ENCODE measurements at places on chromosomes 6 and 20.

DNA sequence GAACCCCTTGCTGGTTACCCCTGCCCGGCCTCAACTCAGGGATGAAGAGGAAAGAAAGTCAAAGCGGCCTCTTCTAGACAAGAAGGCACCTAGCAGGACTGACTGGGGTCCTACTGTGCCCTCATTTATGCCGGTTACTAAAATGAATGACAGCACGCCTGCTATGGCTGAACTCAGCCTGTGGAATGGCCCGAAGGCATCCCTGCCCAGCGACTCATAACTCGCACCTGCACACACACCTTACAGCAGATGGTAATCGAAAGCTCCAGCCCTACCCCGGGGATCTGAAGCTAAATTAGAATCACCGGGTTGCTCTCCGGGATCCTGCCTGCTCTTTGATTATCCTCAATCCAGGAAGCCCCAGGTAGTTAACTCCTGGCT, 747 bp upstream of the TXNDC5 start:
- DNase-seq, result no peak

GRCh38 chr6:168527451-168528210, 86.6 kb downstream of the SMOC2 start:
- no peak for DNase-seq

DNA sequence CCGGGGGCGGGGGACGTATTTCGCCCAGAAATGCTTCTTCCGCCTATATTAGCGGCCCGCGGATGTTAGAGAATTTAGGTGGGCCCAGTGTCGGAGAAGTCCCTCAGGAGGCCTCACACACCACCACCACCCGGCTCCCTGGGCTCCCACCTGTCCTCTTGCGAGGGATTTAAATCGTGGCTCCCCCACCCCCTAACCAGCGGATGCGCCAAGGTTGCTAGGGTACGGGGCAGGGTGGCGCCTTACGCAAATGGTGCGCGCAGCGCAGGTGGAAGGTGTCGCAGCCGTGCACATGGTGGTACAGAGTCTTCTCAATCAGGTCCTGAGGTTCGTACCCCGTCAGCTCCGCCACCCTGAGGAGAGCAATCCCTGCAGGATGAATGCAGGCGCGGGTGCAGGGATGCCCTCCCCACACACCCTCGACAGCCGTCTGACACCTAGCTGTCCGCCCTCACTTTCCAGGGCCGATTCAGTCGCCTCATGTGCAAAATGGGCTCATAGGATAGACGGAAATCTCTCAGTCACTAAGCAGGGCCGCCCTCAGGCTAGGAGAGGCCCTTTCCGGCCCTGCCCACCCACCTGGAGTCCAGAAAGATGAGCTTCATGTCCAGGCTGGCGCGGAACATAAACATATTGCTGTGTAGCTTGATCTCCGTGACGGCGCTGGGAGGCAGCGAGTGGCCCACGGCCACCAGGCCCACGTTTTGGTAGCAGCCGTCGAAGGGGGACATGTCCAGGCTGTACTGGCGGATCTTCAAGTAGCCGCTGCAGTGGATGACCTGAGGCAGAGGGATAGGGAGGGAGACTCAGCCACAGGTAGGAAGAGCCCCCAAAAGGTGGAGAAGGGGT, 16.6 kb downstream of the SIM1 start:
- no peak for DNase-seq

DNA sequence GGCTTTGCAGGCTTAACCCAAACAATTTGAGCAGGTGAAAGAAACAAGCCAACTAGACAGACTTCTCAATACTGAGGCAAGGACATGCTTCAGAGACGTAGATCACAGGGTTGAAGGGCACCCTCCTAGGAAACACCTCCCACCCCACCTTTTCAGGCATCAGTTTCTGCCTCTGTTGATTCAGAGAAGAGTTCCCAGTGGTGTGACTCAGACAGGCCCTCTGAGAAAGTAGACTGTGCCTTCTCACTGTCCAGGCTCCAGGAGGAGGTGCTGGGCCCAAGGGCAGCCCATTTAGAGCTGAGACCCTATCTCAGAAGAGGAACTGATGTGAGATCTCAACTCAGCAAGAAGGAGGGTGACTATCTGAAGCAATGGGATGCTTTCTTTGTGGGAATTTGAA, 108.1 kb downstream of the FAM50B start:
- no peak for DNase-seq

GRCh38 chr20:63326314-63327230, 33.6 kb downstream of the COL20A1 start:
- DNase-seq, result no peak

DNA sequence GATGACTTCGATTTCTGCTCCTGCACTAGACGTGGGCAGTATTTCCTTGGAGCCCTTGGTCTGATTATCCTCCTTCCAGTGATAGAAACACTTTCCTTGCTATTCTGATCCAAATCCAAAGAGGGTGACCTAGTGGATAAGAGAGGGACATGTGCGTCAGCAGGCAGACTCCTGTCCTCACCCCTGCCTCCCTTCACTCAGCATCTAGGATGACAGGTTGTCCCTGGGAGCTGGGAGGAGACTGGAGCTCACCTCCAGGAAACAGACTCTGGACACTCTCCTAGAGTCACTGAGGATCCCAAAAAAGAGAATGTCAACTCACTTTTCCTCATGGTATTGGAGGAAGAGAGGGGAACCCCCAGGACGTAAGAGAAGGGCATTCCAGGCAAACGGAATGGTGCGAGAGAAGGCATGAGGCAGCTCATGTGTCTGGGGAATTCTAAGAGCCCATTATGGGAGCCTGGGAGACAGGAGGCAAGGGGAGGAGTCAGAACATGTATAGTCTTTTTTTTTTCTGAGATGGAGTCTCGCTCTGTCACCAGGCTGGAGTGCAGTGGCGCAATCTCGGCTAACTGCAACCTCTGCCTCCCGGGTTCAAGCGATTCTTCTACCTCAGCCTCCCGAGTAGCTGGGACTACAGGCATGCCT, 2.2 kb downstream of the C20orf173 start:
- no peak for DNase-seq

DNA sequence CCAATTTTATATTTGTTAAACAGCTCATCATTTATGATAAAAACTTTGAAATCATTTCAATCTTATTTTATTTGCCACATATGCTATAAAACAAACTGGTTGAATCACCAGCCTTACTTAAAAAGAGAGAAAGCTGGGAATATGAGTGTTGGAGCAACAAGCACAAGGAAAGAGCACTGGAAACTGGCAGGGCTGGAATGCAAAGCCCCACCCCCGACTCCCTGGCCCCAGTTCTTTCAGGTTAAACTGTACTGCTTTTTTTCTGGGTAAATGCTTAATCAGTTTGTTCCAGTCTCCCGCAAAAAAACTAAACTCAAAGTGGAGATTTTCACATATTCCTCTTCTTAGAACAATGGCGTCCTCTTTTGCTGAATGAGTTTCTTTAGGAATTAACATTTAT, 433.8 kb upstream of the NOX3 start:
- no peak for DNase-seq

DNA sequence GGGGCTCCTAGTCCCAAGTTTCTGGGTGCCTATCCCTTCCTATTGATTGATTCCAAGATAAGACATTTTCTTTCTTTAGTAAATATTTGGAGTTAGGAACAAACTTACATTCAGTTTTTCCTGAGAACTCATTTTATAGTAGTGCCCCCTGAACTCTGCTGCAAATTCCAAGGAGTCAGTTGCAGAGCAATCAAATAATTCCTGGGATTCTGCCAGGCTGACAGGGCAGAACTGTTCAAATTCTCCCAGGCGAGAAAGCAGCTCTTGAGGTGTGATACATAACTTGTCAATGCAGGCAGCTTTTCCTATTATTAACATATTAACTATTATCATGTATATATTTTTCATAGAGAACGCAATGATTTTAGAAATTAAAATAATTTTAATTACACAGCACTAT, 15.9 kb upstream of the ZBTB24 start:
- DNase-seq, result no peak

GRCh38 chr20:31606804-31607639, 1.9 kb downstream of the ID1 start:
- no peak for DNase-seq

DNA sequence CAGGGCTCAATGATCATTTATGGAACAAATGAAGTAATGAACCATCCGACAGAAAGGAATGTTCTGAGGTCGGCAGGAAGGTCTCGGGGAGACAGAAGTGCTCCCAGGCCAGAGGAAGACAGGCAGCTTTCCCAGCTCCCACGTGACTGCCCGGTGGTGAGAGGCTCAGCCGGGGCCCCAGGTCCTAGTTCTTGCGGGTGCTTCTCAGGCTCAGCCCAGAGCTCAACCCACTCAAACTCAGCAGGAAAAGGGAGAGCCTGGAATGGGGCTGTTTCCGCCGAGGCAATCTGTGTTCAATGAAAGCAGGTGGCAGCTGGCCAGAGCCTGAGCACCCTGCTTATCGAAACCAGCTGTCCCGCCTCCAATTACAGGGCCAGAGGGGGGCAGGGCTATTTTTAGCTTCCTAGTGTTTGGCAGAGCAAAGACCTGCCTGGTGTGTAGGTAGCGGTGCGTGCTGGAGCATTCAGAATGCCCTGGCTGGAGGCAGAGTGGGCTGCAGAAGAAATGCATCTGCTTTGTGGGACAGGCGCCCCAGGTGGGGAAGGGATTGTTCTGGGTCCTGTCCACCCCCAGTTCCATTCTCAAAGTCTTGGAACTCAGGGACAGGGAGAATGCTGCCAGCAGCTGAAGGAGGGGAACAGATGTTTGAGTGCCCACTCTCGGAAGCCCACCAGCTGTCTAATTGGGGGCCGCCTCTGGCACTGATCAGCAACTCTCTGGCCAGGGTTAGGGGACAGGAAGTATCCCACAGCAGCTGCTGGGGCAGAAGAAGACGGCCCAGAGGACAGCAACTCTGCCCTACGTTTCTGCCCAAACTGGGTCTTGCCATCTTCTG, 145.1 kb downstream of the PREX1 start:
- no peak for DNase-seq

DNA sequence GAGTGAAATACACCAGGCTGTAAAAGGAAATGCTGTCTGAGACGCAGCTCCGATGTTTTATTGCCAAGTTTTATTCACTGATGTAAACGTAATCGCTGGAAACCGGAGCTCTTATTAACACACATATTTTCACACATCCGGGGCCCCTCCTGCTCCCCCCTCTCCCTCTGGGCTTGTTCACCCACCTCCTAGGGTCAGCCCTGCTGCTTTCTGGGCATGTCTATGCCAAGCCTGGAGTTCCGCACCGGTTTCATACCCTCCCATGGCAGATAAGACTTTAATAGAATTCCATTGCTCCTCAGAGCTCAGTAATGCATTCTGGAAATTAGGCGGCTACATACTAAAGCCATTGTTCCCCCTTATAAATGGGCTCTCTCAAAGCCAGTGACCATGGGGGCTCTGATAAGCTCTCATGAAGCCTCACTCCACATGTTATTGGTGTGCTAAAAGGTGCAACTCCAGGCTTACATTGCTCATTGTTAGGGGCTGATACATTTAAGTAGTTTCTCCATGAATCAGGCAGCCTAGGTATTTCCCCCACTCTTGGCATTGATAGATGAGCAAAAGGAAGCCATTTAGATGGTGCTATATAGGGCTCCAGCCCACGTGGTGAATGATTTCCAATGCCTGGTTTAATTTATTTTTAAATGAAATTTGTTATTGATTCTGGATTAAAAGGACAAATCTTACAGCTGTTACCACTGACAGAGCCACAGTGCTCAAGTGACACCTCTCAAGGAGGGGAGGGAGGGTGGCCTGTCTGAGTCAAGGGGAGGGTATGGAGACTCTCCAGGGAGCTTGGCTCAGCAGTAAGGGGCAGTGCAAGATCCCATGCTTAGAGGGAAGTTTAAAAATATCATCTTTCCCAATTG, 4.5 kb upstream of the VSTM2L start:
- no peak for DNase-seq
